Peyer's patch (tissue), 4 donors: ENCODE measurements at places on chromosomes 3 and 15. TPM values are rescaled to one million over a fixed set of nuclear protein-coding genes. Genes with fewer than 3 reads are reported as not detected.
A peak's percentile ranks its signal among the peaks of the same experiment; 100 is the strongest.

DNA sequence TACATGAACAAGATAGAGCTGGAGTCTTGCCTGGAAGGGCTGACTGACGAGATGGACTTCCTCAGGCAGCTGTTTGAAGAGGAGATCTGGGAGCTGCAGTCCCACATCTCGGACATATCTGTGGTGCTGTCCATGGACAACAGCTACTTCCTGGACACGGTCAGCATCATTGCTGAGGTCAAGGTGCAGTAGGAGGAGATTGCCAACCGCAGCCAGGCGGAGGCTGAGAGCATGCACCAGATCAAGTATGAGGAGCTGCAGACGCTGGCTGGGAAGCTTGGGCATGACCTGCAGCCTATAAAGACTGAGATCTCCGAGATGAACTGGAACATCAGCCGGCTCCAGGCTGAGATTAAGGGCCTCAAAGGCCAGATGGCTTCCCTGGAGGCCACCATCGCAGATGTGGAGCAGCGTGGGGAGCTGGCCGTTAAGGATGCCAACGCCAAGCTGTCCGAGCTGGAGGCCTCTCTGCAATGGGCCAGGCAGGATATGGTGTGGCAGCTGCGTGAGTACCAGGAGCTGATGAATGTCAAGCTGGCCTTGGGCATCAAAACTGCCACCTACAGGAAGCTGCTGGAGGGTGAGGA, 5.5 kb upstream of the LARP6 start:
- H3K27ac ChIP-seq, result no peak overlapping the region
- no peak for DNase-seq
- no peaks in the 10 kb centered on the region for H3K4me1 ChIP-seq
- H3K27me3 ChIP-seq, result no peaks in the 10 kb centered on the region

DNA sequence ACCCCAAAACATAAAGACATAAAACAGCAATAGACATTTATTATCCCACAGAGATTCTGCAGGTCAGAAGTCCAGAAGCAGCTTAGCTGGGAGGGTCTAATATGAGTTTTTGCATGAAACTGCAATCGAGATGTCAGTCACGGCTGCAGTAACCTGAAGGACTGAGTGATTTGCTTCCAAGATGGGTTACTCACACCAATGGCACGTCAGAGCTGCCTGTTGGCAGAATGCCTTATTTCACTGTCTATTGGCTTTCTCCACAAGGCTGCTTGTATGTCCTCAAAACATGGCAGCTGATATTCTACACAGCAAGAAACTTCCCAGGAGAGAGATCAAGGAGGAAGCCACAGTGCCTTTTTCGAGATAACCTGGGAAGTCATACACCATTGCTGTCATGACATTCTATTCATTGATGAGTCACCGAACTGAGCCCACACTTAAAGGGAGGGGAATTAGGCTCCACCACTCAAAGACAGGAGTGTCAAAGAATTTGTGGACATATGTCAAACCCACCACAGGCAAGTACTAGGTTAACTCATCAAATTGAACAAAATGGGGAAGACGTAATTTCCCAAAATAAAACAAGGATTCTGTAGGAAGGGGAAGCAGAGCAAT, 122.2 kb downstream of the SYNPR start:
- H3K27me3 ChIP-seq, result no peaks in the 10 kb centered on the region
- H3K27ac ChIP-seq, result no peak overlapping the region
- H3K4me3 ChIP-seq, result no peak overlapping the region
- DNase-seq, result no peak
- H3K4me1 ChIP-seq, result no peaks in the 10 kb centered on the region

Gene TMEM89
- total RNA-seq, result not detected

DNA sequence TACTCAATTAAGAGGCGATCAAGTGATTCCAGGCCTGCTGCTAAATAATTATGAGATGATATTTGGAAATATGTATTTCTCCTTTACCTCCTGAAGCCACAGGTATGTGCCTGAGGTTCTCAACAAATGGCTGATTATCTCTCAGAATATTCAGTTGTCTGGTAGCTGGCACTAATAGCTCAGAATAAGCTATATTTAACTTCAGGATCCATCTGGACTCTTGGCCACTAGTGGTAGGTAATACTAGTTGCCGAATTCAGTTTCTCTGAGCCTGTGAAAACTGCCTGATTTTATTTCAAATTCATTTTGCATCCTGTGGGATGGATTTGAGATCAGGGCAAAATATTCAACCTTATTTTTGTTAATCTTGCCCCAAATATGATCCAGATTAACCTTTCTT, 499.0 kb downstream of the DIPK2A start:
- H3K27ac ChIP-seq, result no peak overlapping the region
- no peaks in the 10 kb centered on the region for H3K36me3 ChIP-seq
- no peak overlapping the region for H3K4me3 ChIP-seq
- H3K4me1 ChIP-seq, result no peaks in the 10 kb centered on the region
- no peaks in the 10 kb centered on the region for H3K27me3 ChIP-seq
- DNase-seq, result no peak

GRCh38 chr3:45003859-45004258, 22.2 kb upstream of the CLEC3B start:
- DNase-seq, result no peak
- no peaks in the 10 kb centered on the region for H3K27me3 ChIP-seq
- no peaks in the 10 kb centered on the region for H3K4me1 ChIP-seq
- H3K36me3 ChIP-seq, result peaks cover 68% of the 10 kb centered on the region

- H3K27me3 ChIP-seq, result no peaks in the 10 kb centered on the region
- DNase-seq, result no peak
- peaks cover 49% of the 10 kb centered on the region for H3K36me3 ChIP-seq
- peaks cover 31% of the 10 kb centered on the region for H3K4me1 ChIP-seq
- H3K27ac ChIP-seq, result peak overlapping the region; percentile 96
Measured at GRCh38 chr3:9793161-9793781, 389 bp downstream of the ARPC4 start.

- H3K36me3 ChIP-seq, result no peaks in the 10 kb centered on the region
- no peak for DNase-seq
- H3K4me3 ChIP-seq, result no peak overlapping the region
Measured at GRCh38 chr3:127646501-127647046, 17.6 kb downstream of the PODXL2 start.

GRCh38 chr15:48334260-48334659, 3.0 kb downstream of the DUT start:
- no peak overlapping the region for H3K27ac ChIP-seq
- H3K36me3 ChIP-seq, result no peaks in the 10 kb centered on the region
- H3K4me3 ChIP-seq, result no peak overlapping the region
- no peaks in the 10 kb centered on the region for H3K27me3 ChIP-seq
- no peak for DNase-seq
- peaks cover 4% of the 10 kb centered on the region for H3K4me1 ChIP-seq

DNA sequence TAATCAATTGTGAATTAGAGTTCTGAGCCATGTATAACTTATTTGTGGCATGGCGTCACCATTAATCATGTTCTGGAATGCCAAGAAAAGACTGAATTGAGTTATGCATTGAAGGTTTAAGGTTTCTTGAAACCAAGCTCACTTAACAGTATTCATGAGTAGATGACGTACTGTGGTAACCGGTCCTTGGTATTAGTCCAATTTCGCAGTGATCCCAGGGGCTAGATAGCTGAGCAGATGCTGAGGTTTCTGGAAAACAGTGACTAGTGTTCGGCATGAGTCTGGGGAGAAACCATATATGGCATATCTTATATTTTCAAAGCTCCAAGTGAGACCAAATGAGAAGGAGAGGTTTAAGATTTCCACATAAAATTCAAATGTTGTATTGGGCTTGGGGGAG, 218.3 kb upstream of the LYSMD4 start:
- no peaks in the 10 kb centered on the region for H3K4me1 ChIP-seq
- no peaks in the 10 kb centered on the region for H3K27me3 ChIP-seq
- no peaks in the 10 kb centered on the region for H3K36me3 ChIP-seq
- no peak overlapping the region for H3K4me3 ChIP-seq
- no peak overlapping the region for H3K27ac ChIP-seq
- DNase-seq, result no peak

DNA sequence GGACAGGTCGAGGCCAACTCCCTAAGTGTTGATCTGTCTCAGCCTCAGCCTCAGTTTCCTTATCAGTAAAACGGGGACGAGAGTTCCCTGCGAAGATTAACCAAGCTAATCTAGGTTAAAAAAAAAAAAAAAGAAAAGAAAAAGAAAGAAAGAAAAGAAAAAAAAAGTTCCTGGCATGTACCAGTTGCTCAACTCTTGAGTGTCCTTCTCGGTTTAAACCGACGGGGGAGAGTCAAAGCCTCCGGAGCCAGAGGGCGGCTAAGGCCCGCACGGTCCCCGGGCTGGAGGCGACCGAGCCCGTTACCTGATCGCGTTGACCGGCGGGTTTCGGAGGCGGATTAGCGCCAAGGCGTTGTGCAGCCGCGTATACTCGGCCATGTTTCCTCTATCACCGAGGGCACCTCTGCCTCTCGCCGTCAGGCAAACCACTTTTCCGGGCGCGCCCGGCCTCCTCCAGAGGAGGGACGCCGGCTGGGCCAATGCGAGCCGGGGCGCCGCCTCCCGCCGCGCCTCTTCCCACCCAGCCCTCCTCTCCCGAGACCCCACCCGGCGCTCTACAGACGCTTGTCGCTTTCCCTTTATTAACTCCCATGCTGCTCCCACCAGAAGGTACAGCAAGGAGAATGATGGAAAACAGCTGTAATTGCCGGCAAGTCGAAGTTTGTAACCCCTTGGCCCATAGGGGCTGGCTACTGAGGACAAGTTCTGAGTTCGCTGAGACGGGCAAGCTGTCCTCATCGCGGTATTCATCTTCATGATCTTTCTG, at the start of gene EHHADH:
TSS of gene EHHADH (minus strand) at position 405 of the 766 bp plus-strand sequence. CDS start at position 378, 27 bp downstream.
- peak; percentile 88 for DNase-seq
- peak within 1 kb of the TSS; percentile 12 for H3K27ac ChIP-seq
- no peaks in the 10 kb centered on the region for H3K36me3 ChIP-seq

- H3K4me3 ChIP-seq, result no peak overlapping the region
- DNase-seq, result no peak
- H3K27me3 ChIP-seq, result no peaks in the 10 kb centered on the region
- H3K4me1 ChIP-seq, result peaks cover 6% of the 10 kb centered on the region
Measured at GRCh38 chr3:194161131-194162045, 25.4 kb downstream of the HES1 start.

DNA sequence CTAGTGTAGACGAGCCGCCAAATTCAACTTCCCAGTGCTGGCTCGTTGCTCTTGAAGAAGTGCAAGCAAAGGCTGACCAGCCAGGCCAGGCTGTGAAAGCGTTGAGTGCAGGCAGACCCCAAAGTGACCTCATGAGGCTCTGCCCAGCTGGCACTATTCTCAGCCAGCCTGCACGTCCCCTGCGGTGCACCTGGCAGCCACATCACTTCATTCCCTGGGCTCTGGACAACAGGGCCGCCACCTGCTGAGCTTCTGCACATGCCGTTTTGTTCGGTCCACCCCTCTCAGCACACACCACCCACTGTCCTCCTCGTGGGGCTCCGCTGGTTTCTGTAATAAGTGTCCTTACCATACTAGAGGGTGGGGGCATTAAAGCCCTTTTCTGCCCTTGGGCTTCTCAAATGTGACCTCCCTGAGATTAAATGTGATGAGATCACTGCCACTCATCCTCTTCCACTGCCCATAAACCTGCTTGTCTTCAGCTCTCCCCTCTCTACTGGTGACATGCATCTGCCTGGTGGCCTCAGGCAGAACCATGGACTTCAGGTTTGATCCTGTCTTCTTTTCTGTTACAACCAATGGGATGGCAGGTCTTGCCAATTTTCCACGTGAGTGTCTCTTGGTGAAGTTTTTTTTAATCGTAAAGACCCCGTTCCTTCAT, 6.1 kb downstream of the RASGRF1 start:
- H3K4me1 ChIP-seq, result no peaks in the 10 kb centered on the region
- H3K4me3 ChIP-seq, result no peak overlapping the region
- no peak overlapping the region for H3K27ac ChIP-seq
- H3K36me3 ChIP-seq, result no peaks in the 10 kb centered on the region
- DNase-seq, result no peak

- H3K4me3 ChIP-seq, result no peak overlapping the region
- H3K4me1 ChIP-seq, result no peaks in the 10 kb centered on the region
- H3K27ac ChIP-seq, result no peak overlapping the region
- no peaks in the 10 kb centered on the region for H3K27me3 ChIP-seq
- DNase-seq, result no peak
Measured at GRCh38 chr3:47870156-47870555, 67.2 kb downstream of the DHX30 start.
